ENCODE measurements at places on chromosomes 2 and 18.

DNA sequence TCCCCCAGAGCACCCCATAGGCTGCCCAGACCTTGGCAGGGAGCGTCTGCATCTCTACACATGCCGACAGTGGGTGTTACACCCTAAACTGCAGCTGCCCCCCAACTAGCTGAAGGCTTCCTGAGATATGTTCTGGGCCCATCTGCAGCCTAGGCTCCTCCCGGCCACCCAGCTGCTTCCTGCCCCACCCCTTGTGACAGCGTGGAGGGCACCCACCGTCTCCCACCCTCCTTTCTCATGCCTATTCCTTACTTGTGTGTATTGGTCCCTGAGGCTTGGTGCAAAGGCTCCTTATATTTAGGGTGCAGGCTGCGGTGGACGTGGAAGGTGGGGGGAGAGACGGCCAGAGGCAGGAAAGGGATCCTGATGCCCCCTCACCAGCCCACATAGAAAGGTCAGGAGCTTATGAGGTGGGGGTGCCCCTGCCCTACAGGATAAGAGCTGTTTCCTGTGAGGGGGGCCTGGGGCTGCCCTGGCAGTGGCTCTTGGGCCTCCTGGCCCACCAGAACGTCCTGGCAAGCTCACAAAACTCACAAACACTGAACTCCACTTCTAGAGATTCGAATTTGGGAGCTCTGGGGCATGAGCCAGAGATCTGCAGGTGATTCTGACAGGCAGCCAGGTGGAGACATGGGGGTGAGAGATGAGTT lies 7.3 kb upstream of the PROM2 start:
- peak; percentile 35 for DNase-seq

DNA sequence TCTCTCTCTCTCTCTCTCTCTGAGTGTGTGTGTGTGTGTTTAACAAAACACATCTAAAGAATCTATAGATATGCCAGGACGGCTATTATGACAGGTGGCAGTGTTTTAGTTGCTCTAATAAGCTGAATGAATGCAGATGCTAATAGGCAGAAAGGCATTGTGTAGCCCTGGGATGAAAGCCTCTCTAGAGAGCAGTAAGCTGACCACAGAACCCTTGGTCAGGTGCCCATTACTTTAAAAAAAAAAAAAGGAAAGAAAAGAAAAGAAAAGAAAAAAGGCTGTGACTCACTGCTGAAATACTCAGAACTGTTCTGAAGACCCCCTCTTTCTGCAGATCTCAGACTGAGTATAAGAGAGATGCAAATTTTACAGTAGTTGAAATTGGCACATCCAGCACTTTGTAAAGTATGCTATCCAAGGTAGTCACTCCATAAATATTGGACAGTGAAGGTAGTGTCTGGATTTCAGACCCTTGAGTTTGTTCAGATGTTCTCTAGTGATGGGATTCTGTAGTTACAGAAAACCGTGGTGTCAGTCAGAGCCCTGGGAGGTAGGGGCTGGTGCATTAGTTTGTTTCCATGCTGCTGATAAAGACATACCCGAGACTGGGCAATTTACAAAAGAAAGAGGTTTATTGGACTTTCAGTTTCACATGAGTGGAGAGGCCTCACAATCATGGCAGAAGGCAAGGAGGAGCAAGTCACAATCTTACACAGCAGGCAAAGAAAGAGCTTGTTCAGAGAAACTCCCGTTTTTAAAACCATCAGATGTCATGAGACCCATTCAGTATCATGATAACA lies 30.9 kb downstream of the OSBPL6 start:
- DNase-seq: no peak

- DNase-seq: no peak
Measured at GRCh38 chr2:135457279-135457678, 73.7 kb downstream of the ZRANB3 start.

DNA sequence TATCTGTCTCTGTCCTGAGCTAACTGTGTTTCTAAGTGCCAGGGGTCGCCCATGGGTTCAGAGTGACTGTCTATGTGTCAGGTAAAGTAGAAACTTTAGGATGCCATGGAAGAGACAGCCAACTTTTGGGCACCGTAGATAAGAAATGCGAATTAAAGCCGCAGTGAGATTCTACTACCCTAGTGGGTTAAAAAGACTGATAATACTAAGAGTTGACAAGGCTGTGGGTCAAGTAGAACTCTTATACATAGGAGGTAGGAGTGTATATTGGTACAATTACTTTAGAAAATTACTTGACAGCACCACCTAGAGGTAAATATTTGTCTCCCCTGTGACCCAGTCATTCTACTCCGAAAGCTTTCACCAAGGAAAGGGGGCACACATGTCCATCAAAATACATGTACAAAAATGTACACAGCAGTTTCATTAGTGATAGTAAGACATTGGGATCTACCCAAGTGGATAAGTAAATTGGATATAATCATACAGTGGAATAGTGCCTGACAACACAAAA lies 371.3 kb downstream of the SLC4A3 start:
- DNase-seq: no peak

GRCh38 chr2:162840598-162841246 lies 2.2 kb upstream of the KCNH7 start:
- peak; percentile 62 for DNase-seq

DNA sequence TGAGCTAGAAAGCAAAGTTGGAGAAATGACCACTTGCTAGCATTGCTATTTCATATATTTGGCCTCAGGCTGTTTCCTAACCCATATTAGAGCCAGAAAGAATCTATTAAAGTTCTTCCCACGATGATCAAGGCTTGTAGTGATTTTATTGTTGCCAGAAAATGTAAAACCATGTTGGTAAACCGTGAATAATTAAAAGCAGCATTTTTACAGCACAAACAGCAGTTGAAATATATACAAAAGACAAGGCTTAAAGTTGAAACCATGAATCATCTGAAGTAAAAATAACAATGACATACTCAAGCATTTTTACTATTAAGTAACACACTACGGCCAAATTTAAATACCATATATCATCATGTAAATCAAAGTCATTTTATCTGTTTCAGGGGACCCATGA lies 27.7 kb upstream of the DSC3 start:
- DNase-seq: no peak

- DNase-seq: no peak
Measured at GRCh38 chr18:49623571-49623970, 61.7 kb downstream of the LIPG start.
